ENCODE measurements at places on chromosomes 6 and 20.
A peak's percentile ranks its signal among the peaks of the same experiment; 100 is the strongest.

DNA sequence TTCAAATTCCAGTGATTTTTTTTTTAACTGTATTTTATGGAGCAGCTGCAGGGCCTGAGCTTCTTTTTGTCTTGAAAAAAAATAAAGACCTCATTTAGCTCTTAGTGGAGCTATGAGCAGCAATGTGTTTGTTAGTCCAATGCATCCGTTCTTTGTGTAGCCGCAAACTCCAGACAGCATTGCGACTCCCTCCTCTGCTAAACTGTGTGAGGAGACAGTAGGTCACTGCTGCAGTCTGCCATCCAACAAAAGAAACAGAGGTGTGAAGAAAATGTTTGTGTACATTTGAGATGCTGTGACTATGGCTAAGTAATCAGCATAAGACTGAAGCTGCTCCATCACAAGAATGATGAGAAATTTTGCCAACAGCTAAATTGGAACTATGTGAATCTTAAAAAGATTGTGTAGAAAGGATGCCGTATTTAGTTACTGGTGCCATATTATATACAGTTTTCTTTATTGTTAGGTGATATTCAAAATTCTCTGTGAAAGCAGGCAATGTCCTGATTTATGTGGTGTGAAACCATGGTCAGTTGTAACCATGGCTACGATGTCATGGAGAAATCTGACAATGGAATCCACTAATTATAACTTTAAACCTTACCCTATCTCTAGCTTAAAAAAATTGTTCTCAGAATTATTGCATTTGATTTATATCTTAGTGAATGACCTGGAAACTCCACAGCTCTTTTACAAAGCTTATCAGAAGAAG, 428.8 kb upstream of the EPHA7 start:
- DNase-seq = no peak

- no peak for DNase-seq
Observed at GRCh38 chr6:82085701-82086100, 161.8 kb downstream of the IBTK start.

GRCh38 chr20:38242848-38243708, 17.5 kb downstream of the KIAA1755 start:
- DNase-seq = peak; percentile 84

DNA sequence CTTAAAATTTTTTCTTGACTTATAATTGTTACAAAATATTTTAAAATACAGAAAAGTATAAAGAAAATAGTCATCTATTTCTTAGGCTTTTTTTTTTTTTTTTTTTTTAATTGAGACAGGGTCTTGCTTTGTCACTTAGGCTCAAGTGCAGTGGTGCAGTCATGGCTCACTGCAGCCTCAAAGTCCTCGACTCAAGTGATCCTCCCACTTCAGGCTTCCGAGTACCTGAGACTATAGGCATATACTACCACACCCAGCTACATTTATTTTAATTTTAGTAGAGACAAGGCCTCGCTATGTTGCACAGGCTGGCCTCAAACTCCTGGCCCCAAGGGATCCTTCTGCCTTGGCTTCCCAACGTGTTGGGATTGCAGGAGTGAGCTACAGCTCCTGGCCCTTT, 5.3 kb upstream of the ACAT2 start:
- DNase-seq = no peak

DNA sequence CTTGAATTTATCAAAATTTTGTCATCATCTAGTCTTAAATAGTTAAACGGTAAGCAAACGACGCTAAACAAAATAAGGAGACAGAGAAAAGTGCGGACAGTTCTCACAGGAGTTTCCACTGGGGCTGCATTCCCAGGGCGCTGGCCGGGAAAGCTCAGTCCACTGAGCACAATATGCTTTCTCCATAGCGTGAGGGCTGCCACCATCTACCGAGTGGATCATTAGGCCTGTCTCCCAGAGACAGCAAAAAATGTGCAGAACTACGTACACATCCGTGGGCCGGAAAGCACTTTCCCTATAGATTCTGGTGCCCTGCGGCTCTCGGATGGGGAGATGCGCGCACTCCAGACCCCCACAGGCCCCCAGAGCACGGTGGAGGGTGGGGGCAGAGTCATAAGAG, 84.9 kb downstream of the THBS2 start:
- no peak for DNase-seq

DNA sequence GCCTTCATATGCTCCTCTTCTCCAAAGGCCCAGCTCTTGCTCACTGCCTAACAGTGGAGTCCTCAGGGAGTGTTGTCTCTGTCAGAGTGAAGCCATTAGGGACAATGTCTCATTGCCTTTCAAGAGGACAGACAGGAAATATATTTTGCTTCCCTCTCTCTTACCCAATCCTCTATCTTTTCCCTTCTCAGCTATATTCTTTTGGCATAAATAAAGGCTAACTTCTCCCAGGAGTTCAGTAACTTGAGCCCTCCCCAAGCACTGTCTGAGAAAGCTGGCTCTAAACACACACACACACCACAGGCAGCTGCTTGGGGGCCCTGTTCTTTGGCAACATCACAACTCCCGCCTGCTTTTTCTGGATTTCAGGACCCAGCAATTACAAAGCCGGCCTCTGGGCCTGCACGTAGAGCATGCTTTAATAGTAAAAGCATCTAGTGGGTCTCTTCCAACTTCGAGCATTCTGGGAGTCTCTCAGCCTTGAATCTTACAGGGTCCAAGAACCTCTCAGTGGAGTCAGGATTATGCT, 34.7 kb upstream of the LAMA4 start:
- DNase-seq = no peak

DNA sequence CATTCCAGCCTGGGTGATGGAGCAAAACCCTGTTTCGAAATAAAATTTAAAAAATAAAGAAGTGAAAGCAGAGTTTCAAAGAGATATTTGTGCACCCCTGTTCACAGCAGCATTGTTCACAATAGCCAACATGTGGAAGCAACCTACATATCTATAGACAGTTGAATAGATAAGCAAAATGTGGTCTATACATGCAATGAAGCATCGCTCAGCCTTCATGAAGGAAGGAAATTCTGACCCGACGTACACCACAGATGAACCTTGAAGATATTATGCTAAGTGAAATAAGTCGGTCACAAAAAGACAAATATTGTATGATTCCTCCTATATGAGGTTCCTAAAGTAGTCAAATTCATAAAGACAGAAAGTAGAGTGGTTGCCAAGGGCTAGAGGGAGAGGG, 6.5 kb upstream of the NCOA6 start:
- DNase-seq = no peak

DNA sequence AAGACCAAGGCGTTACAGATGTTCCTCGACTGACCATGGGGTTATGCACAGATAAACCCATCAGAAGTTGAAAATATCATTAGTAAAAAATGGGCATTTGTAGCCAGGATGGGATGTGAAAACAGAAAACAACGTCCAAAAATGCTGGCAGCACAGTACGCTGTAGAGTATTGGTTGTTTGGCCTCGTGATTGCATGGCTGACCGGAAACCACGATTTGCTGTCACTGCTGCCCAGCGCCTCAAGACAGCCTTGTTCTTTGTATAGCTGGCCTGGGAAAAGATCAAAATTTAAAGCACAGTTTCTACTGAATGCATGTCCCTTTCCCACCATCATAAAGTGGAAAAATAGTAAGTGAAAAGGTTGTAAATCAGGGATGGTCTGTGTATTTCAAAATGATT, 41.9 kb downstream of the MTHFD1L start:
- DNase-seq = no peak

GRCh38 chr6:96391776-96392360, 129.7 kb upstream of the UFL1 start:
- peak; percentile 68 for DNase-seq

GRCh38 chr20:41476013-41476441, 109.4 kb upstream of the EMILIN3 start:
- DNase-seq = no peak

GRCh38 chr20:13718171-13718570, 66.5 kb downstream of the ESF1 start:
- DNase-seq = no peak

DNA sequence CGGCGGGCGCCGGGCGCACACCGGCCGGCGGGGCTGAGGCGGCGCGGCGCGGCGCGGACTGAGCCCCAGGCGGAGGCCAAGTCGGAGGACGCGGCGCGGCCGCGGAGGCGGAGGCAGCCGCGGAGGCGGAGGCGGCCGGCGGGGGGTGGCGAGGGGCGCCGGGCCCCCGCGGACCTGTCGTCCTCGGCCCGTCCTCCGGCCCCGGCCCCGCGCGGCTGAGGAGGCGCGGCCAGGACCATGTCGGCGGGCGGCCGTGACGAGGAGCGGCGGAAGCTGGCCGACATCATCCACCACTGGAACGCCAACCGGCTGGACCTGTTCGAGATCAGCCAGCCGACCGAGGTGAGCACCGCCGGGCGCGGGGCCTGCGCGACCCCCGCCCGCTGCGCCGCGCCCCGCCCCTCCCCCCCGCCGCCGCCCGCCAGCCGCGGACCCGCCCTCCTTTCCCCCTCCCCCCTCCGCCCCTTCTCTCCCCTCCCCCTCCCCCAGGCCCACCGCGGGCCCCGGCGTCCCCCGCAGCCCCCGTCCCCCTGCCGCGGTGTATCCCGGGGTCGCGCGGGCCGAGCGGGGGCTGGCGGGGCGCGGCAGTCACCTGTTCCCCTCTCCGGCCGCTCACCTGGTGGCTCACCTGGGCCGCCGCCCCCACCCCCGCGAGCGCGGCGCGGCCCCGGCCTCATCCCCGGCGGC, at the start of gene AFDN:
AFDN (plus strand) TSS at position 16 of the 687 bp plus-strand sequence; CDS start at position 238, 222 bp downstream.
- DNase-seq = peak; percentile 63

DNA sequence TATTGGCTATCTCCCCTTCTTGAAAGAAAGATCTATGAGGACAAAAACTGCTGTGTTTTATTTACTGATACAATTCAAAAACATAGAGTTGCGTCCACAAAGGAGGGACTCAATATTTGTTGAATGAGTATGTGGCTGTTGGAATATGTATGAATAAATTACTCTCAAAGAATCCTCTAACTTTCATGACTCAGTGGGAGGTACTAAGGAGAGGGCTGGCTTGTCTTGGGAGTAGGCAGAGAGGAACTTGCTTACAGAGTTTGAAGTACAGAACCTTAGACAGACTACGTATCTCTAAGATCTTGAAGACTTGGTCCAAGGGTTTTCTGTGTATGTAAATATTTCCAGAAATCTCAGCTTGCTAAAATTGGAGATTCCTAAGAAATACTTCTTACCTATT, 504.0 kb upstream of the PTCHD4 start:
- no peak for DNase-seq

- no peak for DNase-seq
Observed at GRCh38 chr6:104728448-104728847, 131.3 kb downstream of the HACE1 start.

GRCh38 chr6:44820321-44820720, 432.8 kb downstream of the CDC5L start:
- DNase-seq = no peak

DNA sequence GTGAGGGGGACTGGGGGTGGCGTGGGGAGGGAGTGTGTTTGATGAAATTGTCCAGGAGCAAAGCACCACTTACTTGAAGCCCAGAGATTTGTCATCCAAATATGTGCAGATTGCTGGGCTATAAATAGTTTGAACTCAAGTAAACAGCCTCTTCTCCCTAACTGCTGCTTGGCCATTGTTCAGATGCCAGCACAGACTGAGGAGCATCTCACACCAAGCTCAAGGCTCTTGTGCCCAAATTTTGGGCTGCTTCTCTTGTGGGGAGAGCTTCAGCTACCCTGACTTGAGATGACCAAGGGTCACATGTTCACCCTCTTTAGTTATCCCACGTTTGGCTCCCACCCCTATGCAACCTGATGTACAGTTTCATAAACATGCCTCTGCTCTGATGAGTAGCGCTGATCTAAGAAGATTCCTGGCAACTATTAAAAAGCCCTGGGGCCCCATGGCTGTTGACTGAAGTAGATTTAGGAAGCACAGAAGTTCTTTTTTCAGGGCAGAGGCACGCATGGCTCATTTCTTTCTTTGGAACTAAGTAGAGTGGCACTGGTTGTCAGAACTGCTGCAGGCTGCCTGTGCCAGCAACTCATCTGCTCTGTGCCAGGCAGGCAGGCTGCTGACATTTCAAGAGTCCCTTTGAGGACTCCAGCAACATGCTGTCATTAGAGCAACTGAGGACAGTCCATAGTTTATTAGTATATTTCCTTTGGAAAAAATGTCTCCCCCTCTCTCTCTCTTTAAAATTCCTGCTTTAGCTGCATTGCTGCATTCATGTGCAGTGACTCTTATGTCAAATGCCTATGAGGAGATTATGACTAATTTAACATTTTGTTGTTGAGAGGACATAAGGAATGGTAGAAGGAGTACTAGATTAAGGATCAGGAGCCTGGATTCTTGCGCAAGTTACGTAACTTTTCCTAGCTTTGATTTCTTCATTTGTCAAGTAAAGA, 9.6 kb upstream of the PKIG start:
- DNase-seq = no peak

DNA sequence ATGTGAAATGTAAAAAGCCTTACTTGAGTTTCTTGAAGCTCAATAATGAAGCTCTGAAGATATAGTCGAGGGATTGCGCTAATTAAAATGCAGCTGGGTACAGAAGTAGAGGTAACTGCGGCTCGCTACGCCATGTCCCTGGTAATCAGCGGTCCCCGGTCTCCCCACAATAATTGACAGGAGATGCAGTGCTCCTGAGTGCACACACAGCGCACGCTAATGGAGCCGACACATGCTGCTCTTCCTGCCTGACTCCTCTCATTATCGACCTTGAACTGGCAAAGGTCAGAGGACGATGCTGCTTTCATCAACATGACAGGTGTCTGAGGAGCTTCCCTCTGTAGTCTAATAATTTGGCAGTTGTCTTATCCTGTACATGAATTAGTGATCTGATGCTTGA, 365.9 kb downstream of the RNF144B start:
- no peak for DNase-seq

DNA sequence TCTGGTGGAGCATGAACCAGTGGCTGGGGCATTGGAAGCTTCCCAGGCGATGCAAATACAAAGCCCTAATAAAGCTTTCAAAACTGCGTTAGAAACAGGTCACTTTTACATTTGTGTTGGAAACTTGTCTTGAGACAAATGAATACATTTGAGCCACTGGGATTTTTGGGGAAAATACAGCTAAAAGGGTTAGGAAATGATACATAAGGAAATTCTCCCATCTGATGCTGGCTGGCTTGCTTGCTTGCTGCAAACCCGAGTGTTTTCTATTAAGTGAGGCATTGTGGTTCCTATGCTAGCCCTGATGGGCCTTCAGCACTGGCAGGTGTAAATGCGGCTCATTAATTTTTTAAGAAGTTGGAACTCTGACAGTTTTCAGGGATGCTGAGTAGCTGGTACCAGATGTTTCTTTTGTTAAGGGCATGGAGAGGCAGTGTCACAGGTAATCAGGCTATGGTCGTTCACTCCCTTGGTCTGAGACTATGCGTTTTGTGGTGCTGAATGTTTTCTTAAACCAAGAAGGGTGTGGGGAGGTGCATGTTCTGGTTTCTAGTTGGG, 35.2 kb downstream of the RREB1 start:
- DNase-seq = no peak

- no peak for DNase-seq
Observed at GRCh38 chr6:2763876-2764540, 1.2 kb upstream of the WRNIP1 start.

DNA sequence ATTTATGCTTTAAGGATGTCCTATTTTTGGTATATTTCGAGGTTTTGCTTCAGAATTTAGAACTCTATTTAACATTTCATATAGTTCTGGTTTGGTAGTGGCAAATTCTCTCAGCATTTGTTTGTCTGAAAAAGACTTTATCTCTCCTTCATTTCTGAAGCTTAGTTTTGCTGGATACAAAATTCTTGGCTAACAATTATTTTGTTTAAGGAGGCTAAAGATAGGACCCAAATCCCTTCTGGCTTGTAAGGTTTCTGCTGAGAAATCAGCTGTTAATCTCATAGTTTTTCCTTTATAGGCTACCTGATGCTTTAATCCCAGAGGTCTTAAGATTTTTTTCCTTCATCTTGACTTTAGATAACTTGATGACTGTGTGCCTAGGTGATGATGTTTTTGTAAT, 162.7 kb upstream of the B3GAT2 start:
- no peak for DNase-seq

Measured in H1 (cell line).